ENCODE measurements at places on chromosomes 7 and 10. TPM values are rescaled to one million over a fixed set of nuclear protein-coding genes. Genes with fewer than 3 reads are reported as not detected.

- no peak overlapping the region for H3K4me3 ChIP-seq
- H3K4me1 ChIP-seq: peaks cover 4% of the 10 kb centered on the region
- no peaks in the 10 kb centered on the region for H3K27me3 ChIP-seq
Observed at GRCh38 chr7:112421666-112422486, 28.4 kb upstream of the IFRD1 start.

DNA sequence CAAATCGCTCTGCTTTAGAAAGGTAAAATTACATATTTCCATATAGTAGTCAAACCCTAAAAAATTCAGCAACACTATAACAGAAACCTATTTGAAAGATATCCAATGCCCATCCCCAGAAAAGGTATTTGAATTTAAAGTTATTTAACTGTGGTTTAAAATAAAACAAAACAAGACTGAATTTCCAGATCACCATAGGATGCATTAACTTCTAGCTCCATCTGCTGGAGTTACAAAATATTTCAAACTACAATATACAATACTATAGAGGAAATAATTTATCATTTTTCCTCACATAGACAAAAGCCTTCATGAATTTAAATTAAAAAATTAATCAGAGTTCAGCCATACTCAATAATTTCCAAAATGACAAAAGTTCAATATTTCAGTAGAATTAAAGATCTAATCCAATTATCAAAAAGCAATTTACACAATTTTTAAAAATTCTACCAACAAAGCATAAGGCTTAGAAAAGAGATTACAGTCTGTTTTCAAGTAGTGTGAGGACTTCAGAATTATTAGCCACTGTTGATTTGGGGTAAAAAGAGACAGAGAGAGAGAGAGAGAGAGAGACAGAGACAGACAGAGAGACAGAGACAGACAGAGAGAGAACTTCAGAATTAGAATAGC, 75.9 kb downstream of the LMBR1 start:
- H3K4me3 ChIP-seq: no peak overlapping the region
- no peaks in the 10 kb centered on the region for H3K36me3 ChIP-seq
- no peaks in the 10 kb centered on the region for H3K4me1 ChIP-seq
- no peak overlapping the region for H3K27ac ChIP-seq
- H3K27me3 ChIP-seq: no peaks in the 10 kb centered on the region

- no peak overlapping the region for H3K27ac ChIP-seq
- H3K36me3 ChIP-seq: no peaks in the 10 kb centered on the region
- no peak overlapping the region for H3K4me3 ChIP-seq
Observed at GRCh38 chr10:88676283-88677060, 12.2 kb downstream of the LIPF start.

DNA sequence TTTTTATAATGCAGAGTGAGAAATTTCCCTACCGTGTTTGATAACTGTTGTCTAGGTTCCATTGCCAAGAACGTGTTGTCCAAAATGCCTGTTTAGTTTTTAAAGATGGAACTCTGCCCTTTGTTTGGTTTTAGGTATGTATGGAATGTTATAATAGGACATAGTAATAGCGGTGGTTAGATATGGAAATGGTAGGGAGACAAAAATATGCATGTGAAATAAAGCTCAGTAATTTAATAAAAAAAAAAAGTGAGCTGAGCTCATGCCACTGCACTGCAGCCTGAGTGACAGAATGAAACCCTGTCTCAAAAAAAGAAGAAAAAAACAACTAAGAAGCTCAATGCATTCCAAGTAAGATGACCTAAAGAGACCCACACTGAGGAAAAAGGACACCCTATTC, 72.9 kb downstream of the ZNF783 start:
- H3K27ac ChIP-seq: no peak overlapping the region
- no peak overlapping the region for H3K4me3 ChIP-seq
- no peaks in the 10 kb centered on the region for H3K27me3 ChIP-seq
- no peaks in the 10 kb centered on the region for H3K36me3 ChIP-seq
- no peak for DNase-seq

- H3K27ac ChIP-seq: no peak overlapping the region
- H3K4me3 ChIP-seq: no peak overlapping the region
- H3K4me1 ChIP-seq: no peaks in the 10 kb centered on the region
- H3K36me3 ChIP-seq: no peaks in the 10 kb centered on the region
- DNase-seq: no peak
- H3K27me3 ChIP-seq: no peaks in the 10 kb centered on the region
Observed at GRCh38 chr7:78368771-78369170, 570.2 kb downstream of the PHTF2 start.

DNA sequence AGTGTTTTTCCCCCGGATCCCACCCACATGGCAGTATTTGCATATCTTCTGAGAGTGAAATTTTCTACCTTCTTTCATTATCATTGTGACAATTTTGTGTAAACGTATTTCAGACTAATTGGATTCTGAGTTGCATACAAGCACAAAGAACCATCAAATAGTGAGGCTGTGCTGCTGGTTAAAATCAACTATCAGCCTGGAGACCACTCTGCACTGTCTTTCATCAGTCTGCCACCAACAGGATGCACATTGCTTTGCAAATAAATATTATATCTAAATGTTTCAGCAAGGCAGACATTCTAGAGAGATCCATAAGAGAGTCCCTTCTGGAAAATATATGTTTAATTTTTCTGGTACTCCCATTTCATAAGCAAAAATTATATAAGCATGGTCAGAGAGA, 851.8 kb downstream of the XPNPEP1 start:
- no peak for DNase-seq
- no peaks in the 10 kb centered on the region for H3K36me3 ChIP-seq
- no peak overlapping the region for H3K27ac ChIP-seq
- H3K27me3 ChIP-seq: no peaks in the 10 kb centered on the region
- H3K4me1 ChIP-seq: no peaks in the 10 kb centered on the region

DNA sequence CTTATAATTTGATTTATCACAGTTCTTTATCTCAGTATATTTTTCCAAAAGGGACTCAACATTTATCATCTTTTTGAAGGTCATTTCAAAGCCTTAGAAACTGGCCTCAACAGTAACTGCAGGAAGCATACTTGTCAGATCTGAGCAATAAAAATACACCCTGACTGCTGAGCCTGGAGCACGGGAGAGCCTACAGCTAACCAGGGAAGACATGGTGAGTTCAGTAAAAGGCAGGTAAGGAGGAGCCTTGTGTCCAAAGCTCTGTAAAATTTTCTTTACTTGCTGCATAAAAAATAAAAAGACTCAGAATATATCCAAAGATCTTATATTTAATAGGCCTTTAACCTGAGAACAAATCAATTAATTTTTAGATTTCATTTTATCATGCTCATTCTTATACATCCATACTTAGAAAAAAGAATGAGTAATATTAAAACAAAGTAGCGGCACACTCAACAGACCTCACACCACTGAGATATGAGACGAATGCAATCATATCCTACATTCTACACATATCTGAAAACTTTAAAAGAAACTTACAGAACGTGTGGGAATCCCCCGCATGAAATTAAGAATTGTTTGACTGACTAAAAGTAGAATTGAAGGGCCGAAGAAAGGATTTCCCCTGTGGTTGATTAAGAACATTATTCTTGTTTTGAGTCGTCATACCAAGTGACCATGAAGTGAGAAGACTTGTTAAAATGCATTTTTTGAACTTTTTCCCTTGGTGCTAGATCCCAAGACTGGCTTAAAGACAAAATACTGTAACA, 296.4 kb upstream of the MKLN1 start:
- no peak for DNase-seq
- H3K27ac ChIP-seq: no peak overlapping the region
- H3K4me1 ChIP-seq: peaks cover 12% of the 10 kb centered on the region
- no peak overlapping the region for H3K4me3 ChIP-seq
- H3K36me3 ChIP-seq: no peaks in the 10 kb centered on the region

GRCh38 chr7:39565538-39565937, 666 bp upstream of the YAE1 start:
- H3K27ac ChIP-seq: no peak overlapping the region
- H3K4me3 ChIP-seq: peak overlapping the region; percentile 92
- peaks cover 5% of the 10 kb centered on the region for H3K4me1 ChIP-seq
- no peaks in the 10 kb centered on the region for H3K36me3 ChIP-seq

DNA sequence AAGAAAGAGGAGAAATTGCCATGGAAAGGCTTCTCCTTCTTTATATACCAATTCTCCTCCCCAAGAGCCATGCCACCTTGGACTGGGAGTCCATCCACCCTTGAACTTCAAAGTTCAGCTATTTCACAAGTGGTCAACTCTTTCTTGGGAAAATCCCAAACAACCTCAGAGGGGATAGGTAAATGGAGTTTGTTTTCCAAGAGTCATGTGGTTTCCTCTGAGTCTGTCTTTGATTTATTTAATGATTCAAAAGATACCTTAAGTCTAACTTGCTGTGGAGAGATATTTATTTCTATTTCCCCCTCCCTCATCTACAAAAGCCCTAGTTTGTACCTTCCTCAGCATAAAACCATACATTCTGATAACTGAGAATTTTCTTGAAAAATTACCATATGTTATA, 758.6 kb upstream of the IGFBP3 start:
- no peaks in the 10 kb centered on the region for H3K36me3 ChIP-seq
- H3K4me1 ChIP-seq: peaks cover 3% of the 10 kb centered on the region
- no peak overlapping the region for H3K27ac ChIP-seq
- H3K27me3 ChIP-seq: no peaks in the 10 kb centered on the region
- H3K4me3 ChIP-seq: no peak overlapping the region

DNA sequence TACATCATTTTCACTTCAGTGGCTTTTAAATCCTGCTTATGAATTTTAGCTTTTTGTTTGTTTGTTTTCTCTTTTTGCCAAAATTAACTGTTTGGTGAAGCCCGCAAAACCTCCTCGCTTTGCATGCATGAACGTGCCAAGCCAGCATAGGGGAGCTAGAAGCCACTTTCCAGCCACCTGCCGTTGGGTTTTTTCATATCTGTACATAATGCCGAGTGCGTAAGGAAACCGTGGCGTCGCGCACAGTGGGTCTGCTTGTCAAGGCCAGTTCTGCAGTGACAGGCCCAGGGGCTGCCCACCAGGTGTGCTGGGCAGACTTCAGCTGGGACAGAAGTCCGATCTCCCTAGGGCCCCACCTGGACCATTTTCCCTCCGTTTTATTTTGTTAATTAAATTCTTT, 41.1 kb downstream of the WIPI2 start:
- no peak overlapping the region for H3K4me3 ChIP-seq
- H3K27ac ChIP-seq: no peak overlapping the region
- H3K36me3 ChIP-seq: no peaks in the 10 kb centered on the region
- no peaks in the 10 kb centered on the region for H3K4me1 ChIP-seq
- no peaks in the 10 kb centered on the region for H3K27me3 ChIP-seq
- DNase-seq: peak; percentile 18

DNA sequence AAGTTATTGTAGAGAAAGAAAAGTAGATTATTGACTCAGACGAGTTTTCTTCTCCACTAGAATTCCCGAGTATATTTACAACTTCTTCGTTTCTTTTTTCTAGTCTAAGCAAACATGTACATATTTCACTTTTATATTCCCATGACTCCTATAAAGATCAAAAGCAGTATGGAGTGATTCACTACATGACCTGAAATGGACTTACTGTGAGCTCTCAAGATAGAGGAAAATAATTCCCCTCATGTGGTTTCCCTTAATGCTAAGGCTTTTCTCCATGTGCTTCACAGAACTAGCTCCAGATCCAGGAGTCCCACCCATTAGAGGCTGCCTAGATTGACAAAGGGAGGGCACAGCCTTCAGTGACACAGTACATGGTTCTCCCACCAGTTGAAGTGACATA, 823.1 kb upstream of the LRRTM3 start:
- no peak overlapping the region for H3K4me3 ChIP-seq
- H3K36me3 ChIP-seq: no peaks in the 10 kb centered on the region
- H3K27me3 ChIP-seq: no peaks in the 10 kb centered on the region
- no peak overlapping the region for H3K27ac ChIP-seq
- H3K4me1 ChIP-seq: peaks cover 2% of the 10 kb centered on the region

- no peak overlapping the region for H3K27ac ChIP-seq
- no peak for DNase-seq
- H3K36me3 ChIP-seq: no peaks in the 10 kb centered on the region
- no peaks in the 10 kb centered on the region for H3K27me3 ChIP-seq
- no peaks in the 10 kb centered on the region for H3K4me1 ChIP-seq
- H3K4me3 ChIP-seq: no peak overlapping the region
Observed at GRCh38 chr7:129266181-129266580, 41.4 kb downstream of the AHCYL2 start.

- DNase-seq: no peak
- no peaks in the 10 kb centered on the region for H3K27me3 ChIP-seq
- H3K27ac ChIP-seq: peak overlapping the region; percentile 10
Observed at GRCh38 chr10:114824391-114824790, 2.8 kb downstream of the FHIP2A start.

- H3K4me1 ChIP-seq: no peaks in the 10 kb centered on the region
- no peaks in the 10 kb centered on the region for H3K27me3 ChIP-seq
- no peak overlapping the region for H3K4me3 ChIP-seq
- H3K36me3 ChIP-seq: no peaks in the 10 kb centered on the region
Observed at GRCh38 chr10:33067917-33068316, 109.9 kb upstream of the ITGB1 start.

DNA sequence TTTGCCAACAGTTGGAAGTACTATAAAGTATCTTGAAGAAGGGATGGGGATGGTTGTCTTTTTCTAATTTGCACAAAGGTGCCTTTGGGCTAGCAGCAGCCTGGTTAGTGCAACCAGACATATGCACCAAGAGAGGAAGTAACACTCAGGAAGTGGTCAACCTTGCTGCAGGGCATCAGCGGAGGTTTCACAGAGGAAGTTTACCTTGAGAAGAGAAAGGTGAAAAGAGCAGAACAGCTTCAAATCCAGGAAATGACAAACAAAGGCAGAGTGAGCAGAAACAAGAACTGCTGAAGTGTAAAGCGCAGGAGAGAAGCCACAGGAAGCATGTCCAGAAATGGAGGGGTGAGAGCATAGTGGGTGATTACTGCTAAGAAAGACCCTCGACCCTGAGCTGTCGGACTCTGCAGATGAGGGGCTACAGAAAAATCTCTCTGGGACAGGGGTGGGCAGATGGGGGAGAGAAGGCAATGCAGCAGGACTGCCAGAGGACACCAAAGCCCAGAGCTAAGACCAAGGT, 66.9 kb downstream of the STK17A start:
- no peak overlapping the region for H3K27ac ChIP-seq
- no peak for DNase-seq
- H3K4me1 ChIP-seq: peaks cover 41% of the 10 kb centered on the region

GRCh38 chr7:50282813-50283605, 21.5 kb upstream of the IKZF1 start:
- H3K4me1 ChIP-seq: no peaks in the 10 kb centered on the region
- H3K4me3 ChIP-seq: no peak overlapping the region
- no peak for DNase-seq
- H3K27me3 ChIP-seq: no peaks in the 10 kb centered on the region
- H3K36me3 ChIP-seq: no peaks in the 10 kb centered on the region

CYP3A4 gene
- total RNA-seq: 1.7 TPM

EDRF1 gene
- 29.0 TPM for total RNA-seq

GFRA1 gene
- total RNA-seq: 5.0 TPM

PNLIP gene
- 7.0 TPM for total RNA-seq

CALML5 gene
- not detected for total RNA-seq

CAV2 gene
- total RNA-seq: 38.0 TPM
